ENCODE measurements at places on chromosomes 6 and 20.

GRCh38 chr6:11278207-11278559, 45.7 kb upstream of the NEDD9 start:
- no peak for DNase-seq

DNA sequence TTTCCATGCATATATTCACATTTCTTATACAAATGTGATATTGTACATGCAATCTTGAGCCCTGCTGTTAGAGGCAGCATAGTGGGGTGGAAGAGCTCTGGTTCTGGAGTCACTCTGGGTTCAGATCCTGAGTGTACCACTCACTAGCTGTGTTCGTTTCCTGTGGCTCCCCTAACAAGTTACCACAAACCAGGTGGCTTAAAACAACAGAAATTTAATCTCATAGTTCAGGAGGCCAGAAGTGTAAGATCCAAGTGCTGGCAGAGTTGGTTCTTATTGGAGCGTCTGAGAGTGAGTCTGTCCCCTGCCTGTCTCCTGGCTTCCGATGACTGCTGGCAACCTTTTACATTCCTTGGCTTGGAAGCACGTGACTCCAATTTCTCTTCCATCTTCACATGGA, 115.6 kb downstream of the MAP3K7 start:
- DNase-seq, result no peak

DNA sequence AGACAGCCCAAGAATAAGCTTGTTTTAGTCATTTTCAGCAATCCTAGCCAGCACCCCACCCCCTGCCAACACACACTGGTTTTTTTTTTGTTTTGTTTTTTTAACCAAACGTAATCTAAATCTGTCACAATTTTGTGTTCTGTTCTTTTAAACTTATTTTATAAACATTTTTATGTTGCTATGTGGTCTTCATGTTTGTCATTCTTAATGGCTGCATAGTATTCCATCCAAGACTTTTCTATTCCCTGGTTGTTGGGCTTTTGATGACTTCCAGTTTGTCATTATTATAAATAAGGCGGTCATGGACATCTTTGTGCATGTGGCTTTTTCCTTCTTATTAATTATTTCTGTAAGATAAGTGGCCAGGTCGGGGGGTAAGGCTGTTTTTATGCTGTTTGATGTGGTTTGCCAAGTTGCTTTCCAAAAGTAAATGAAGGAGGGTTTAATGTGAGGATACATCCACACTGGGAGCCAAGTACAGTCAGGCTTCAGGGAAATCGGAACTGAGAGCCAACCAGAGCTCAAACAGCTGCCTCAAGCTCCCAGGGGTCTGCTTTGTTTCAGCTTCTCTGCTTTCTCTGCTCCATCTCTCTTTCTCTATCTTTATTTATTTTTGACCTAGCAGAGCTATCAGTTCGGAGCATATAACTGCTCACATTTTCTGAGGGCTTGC, 125.8 kb downstream of the VEGFA start:
- no peak for DNase-seq

- DNase-seq, result no peak
Measured at GRCh38 chr20:50930976-50931305, 296 bp downstream of the ADNP start.

DNA sequence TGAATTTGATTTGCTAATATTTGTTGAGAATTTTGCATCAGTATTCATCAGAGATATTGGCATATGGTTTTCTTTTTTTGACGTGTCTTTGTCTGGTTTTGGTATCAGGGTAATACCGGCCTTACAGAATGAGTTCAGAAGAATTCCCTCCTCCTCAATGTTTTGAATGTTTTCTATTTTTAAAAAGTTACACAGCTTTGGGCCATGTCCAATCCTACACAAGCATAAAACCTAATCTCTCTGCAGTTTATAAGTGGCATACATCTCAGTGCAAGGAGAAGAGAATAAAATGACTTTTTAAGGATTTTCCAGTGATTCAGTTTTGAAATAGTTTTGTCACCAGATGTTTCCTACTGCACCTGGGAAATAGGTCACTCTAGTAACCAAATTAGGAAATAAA, 185.5 kb downstream of the COL12A1 start:
- DNase-seq, result no peak

DNA sequence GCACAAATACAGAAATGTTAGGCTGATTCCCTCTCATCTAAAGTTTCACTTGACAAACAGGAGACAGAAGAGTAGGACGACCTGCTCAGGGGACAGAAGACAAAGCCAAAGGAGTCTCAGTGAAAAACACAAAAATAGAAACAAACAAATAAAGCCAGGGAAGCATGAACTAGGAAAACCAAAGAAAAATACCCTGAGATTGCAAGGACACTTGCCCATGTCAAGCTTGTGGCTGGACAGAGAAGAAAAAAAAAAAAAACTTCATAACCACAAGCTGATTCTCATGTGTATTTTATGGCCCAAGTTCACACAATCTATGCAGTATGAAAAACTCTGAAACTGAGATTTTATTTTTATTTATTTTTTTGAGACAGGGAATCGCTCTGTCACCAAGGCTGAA, 85.6 kb upstream of the BEND6 start:
- no peak for DNase-seq

GRCh38 chr6:87483929-87484328, 11.2 kb downstream of the SLC35A1 start:
- DNase-seq, result no peak

- no peak for DNase-seq
Measured at GRCh38 chr6:15698471-15698870, 35.6 kb upstream of the DTNBP1 start.

DNA sequence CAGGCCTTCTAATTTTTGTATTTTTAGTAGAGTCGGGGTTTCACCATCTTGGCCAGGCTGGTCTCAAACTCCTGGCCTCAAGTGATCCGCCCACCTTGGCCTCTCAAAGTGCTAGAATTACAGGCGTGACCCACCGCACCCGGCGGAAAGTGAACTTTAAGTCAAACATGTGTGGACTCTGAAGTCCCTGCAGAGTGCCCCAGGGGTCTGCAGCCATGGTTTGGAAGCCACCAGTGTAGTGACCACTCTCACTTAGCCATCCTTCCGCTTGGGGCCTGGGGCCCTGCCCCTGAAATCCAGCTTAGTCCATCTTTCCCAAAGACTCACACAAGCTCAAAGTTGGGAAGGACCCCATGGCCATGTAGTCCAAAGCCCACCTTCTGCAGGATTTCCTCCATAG, 164.5 kb downstream of the GRM4 start:
- no peak for DNase-seq

DNA sequence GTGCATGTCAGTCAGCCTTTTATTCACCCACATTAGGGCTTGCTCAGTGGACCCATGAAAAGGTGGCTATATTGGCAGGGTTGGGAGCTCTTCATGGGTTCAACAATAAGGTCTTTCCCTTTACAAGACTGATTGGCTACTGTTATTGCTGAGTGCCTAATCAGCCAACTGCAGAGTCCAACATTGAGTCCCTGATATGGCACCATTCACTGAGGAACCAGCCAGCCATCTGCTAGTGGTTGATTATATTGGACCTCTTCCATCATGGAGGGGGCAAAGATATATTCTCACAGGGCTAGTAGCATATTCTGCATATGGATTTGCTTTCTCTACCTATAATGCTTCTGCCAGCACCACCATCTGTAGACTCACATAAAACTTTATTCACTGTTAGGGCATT, 69.9 kb downstream of the CDKAL1 start:
- DNase-seq, result no peak

GRCh38 chr6:107711412-107712236, 112.5 kb downstream of the SCML4 start:
- DNase-seq, result no peak

GRCh38 chr6:30327232-30327746, 562 bp downstream of the TRIM39 start:
- DNase-seq, result no peak

GRCh38 chr20:47785854-47786764, 828 bp upstream of the SULF2 start:
- DNase-seq, result no peak

GRCh38 chr6:40251637-40252300, 317.5 kb upstream of the MOCS1 start:
- no peak for DNase-seq

DNA sequence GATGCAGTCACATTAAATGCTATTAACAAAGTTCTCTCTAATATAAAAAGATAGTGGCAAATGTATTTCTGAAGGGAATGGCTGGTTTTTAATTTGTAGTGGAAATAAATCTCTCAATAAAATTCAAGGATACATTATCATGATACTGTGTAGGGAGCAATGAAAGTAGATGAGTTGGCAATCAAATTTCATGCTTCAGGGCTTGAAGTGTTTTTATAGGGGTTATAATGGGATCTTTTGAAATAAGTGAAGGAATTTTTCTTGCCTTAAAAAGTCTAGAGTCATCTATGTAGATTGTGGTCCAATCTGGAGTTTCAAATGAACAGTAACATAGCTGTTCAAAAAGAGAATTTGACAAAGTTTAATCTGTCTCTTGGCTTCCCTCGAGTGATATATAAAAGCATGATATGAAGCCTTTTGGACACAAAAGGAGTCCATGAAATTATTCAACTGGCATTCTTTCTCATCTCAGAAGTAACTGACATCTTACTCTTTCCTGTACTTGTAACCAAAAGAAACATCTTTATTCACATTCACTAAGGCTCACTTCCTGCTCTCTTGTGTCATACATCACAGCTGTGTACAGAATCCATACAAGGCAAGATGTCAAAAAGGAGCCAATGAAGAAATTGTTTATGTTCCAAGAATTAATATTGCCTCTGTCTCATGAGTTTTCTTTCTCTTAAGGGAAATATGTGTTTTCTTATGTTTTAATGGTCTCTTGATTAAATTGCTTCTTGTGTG, 591.0 kb upstream of the GJE1 start:
- no peak for DNase-seq

- no peak for DNase-seq
Measured at GRCh38 chr20:34708621-34709043, 4.5 kb downstream of the TP53INP2 start.

DNA sequence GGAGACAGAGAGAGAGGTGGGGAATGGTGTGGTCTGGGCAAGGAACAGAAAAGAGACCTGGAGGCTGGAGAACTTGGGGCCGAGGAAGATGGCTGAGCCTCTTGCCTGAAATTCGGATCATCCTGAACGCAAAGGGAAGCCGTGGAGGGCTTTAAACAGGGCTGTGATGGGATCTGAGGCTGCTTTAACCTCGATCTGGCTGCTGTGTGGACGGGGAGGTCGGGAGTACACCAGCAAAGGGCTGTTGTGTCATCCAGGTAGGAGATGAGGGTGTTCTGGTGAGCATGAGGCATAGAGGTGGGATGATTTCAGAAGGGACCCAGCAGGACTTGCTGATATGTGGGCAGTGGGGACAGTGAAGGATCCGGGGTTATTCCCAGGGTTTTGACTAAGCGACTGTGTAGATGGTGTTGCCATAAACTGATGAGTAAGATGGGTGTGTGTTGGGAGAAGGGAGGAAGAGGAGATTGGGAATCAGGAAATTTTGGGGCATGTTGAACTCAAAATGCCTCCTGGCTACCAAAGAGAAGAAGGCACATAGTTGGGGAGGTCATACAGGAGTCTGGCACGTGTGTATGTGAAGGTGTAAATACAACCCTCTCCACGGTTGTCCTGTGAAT, 158.5 kb downstream of the NFATC2 start:
- DNase-seq, result no peak

DNA sequence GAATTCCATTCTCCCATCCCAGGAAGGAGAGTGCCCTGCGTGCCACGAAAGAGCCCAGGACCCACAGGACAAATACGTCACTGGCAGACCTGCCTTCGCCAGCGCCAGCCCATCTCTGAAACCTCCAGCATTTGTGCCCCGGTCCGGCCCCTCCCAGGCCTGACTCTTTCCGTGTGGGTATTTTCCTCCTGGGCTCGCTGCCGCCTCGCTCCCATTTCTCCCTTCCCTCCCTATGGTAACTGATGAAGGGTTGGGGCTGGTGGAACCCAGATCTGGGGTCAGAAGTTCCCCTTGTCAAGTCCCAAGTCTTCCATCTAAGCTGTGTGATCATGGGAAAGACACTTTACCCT, 208.5 kb downstream of the LRFN2 start:
- no peak for DNase-seq

GRCh38 chr6:69790629-69791028, 6.2 kb downstream of the LMBRD1 start:
- no peak for DNase-seq

GRCh38 chr6:33826537-33826936, 22.7 kb upstream of the MLN start:
- no peak for DNase-seq

GRCh38 chr6:169186496-169187169, 67.0 kb downstream of the THBS2 start:
- no peak for DNase-seq

DNA sequence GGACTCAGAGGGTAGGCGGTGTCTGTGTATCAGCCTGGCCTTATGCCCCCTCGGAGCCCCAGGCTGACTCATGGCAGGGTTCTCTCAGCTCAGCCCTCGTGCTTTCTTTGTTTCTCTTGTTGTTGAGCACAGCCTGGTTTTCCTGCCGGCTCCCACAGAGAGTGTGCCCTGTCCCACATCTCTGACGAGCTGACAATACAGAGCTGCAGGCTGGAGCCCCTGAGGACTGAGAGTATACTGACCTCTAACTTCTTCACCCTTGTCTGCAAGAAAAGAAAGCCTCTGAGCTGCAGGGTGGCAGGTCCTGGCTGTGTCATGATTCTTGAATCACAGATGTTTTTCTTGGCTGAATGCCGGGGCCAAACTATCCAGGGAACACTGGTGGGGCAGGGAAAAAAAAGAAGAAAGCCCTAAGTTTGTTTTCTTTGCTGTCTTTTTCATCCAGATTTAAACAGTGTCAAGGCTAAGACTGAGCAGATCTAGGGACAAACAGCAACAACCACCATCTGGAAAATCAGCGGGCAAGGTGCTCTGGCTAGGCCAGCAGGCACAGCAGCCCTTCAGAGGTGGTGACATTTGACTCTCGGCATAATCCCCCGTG, 63.3 kb upstream of the ZNF133 start:
- DNase-seq, result no peak

DNA sequence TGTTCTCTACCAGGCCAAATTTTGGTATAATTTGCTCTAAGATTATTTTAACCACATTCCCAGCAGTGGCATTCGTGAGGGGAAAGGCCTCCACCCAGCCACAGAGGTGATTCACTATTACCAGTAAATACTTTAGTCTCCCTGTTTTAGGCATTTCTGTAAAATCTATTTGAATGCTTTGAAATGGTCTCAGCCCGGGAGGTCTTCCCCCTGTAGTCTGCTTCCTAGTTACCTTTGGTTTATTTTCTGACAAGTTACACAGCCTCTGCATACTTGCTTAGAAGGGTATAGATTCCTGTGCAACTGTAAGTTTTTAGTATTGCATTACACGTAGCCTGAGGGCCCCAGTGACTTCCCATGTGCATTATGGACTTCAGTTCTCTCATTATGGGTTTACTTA, 248.7 kb downstream of the C6orf118 start:
- DNase-seq, result no peak

DNA sequence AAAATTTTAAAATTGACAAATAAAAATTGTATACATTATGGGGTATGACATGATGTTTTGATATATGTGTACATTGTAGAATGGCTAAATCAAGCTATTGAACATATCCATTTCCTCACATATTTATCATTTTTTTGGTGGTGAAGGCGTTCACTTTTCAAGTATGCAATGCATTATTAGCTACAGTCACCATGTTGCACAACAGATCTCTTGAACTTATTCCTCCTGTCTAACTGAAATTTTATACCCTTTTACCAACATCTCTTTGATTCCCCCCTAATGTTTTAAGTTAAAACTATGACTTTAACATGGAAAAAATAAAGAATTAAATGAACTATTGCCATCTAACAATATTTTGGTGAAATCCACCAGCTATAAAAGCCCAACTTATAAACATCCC, 65.2 kb upstream of the UST start:
- DNase-seq, result no peak

All from stimulated activated CD8-positive, alpha-beta memory T cell treated with anti-CD3 and anti-CD28 coated beads, Interleukin-4, amount 100 ng/mL, for 1 hour (primary cell).